ENCODE measurements at places on chromosomes 12 and 14.

GRCh38 chr12:110844551-110845338 lies 2.0 kb upstream of the CCDC63 start:
- DNase-seq, result peak; percentile 73

GRCh38 chr12:42525444-42525843 lies 64.1 kb downstream of the PRICKLE1 start:
- DNase-seq, result no peak

GRCh38 chr14:56952766-56953473 lies 142.6 kb upstream of the OTX2 start:
- DNase-seq, result no peak

DNA sequence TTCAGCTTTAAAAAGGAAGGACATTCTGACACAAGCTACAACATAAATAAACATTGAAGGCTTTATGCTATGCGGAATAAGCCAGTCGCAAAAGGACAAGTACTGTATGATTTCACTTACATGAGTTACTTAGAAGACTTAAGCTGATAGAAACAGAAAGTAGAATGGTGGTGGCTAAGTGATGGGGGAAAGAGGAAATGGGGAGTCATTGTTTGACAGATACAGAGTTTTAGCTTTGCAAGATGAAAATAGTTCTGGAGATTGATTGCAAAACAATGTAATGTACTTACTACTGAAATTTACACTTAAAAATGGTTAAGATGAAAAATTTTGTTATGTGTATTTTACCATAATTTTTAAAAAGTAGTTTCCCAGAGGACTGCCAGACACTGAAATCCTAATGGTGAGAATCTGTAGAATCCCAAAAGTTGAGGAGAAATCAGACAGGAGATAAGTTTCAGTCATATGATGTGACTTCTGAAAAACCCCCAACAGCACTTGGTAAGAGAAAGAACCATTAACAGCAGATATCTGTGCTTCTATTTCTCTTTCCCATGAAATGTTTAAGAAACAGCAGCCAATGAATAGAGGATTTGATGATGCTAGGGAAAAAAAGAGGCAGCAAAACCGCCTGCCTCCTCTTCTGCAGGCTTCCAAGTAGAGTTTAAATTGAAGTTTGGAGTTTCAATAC lies 16.6 kb upstream of the CLEC2A start:
- no peak for DNase-seq

- DNase-seq, result no peak
Observed at GRCh38 chr14:22718091-22718490, 48.4 kb upstream of the OXA1L start.

- no peak for DNase-seq
Observed at GRCh38 chr14:36580856-36581831, 1.3 kb downstream of the NKX2-8 start.

DNA sequence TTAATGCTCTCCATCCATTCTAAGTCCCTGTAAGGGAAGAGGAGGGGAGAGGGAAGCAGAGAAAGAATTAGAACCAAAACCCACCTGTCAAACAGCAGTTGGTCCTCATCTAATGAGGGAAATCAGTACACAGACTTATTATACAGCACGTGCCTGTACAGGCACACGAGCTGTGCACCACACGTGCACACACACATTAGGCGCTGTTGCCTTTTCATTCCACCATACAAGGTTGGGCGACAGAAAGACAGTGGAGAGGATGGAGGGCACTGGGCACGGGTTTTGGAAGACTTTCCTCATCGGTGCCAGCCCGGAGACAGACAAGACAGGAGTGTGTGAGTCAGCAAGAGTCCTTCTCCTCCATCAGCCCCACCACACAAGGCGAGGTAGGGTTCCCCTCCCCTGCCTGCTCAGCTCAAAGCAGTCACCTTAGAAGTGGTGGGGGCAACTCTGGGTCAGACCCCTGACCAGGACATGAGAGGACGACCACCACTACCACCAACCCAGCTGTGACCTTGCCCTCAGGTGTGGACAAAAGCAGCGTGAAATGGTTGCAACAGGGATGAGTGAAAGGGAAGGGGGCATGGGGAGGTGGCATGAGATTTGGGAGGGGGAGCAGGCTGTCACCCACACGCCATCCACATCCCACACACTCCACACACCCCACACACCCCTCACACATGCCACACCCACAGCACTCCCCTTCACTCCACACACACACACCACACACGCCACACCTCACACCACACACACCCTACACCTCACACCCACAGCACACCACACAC lies 80.7 kb downstream of the ACTN1 start:
- DNase-seq, result no peak

DNA sequence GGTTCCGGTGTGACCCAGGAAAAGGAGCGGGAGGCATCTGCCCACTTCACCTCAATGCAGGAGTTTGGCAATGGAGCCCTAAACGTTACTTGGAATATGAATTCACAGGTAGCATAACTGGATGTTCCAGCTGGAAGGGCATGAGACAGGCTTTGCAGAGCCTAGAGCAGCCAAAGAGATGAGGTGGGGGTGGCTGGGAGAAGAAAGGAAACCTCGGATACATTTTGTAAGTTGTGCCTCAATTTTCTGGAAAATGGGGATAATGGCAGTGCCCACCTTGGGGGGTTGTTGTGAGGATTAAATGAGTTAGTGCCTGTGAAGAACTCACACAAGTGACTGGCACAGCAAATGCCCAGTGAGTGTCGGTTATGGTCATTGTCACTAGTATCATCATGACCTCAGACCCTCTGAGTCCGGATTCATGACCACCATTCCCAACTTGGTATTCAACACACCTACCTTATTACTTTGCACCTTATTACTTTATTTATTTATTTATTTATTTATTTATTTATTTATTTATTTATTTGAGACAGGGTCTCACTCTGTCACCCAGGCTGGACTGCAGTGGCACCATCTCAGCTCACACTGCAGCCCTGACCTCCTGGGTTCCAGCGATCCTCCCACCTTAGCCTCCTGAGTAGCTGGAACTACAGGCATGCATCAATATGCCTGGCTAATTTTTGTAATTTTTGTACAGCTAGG lies 56.0 kb downstream of the CLMN start:
- DNase-seq, result no peak

DNA sequence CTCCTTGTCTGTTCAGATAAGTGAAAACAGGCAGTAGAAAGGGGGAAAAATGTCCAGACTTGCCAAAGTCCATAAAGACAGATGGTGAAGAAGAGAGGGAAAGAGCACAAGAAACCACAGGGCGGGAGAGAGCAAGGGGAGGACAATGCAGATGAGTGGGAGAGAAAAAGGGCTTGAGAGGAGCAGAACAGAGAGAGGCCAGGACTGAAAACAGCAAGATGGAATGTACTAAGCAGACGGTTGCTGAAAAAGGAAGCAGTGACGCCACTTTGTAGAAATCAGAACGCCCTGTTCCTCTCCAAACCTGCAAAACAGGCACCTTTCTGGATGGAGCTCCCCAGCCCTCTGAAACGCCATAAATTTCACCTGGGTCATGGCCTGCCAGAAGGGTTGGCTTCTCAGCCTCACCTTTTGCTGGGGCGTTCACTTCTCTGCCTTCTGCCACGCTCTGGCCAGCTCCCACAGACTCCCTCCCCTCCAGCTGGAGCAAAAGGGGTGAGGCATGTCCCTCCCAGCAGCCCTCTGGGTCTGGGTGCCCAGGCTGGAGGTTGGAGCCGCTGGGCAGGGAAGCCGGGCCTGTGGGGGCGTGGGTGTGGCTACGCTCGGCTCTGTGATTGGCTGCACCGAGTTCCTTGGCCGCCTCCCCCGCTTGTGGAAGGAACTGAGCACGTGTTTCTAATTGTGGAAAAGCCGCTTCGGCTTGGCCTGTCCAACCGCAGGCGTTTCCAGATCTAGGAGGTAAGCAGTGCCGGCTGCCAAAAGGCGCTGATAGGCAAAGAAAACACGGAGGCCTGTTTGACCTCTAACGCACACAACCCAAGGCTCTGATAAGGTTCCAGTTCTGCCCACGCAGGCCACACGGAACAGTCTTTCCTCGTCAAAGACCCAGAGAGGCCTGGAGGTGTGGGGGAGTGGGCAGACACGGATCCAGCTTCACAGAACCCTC lies 29.3 kb downstream of the SLC7A8 start:
- peak; percentile 95 for DNase-seq

DNA sequence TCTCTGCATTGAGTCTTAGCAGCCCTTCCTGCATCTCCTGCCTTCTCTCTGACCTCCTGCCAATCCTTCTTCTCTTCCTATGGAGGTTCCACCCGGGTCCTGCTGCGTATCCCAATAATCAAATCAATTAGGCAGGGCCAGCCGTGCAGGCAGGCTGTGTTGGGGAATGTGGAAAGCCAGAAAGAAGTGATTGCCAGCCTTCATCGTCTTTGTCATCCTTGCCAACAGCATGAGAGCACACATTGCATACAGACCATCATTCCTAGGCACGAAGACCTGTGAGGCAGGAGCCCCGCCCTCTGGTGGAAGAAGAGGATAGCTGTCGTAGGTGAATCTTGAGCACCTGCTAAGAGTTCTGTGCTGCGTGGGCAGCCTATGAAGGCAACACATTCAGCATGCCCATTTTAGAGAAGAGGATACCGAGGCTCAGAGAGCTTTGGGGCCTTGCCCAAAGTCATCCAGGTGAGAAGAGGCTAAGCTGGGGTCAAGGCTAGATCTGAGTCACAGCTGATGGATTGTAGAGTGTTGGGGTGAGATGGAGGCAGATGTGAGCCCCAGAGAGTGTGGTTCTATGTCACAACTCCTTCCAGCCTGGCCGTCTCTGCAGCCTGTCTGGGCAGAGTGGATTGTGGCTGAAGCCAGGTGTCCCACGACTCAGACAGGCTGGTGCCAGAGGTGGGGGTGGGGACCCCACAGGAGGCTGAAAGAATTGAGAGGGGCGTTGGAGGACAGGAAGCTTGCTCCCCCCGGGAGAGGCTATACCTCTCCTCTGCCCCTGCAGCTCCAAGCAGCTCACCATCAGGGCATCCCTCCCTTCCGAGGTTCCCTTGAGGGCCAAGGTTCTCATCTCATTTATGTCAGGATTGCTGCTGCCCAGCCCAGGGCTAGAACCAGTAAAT lies 12.7 kb downstream of the C14orf132 start:
- DNase-seq, result no peak

GRCh38 chr12:7907009-7907408 lies 29.0 kb downstream of the SLC2A3 start:
- no peak for DNase-seq

- DNase-seq, result no peak
Observed at GRCh38 chr12:93624595-93625294, 52.3 kb downstream of the SOCS2 start.

Data from left ventricle myocardium superior (tissue), 1 donor.